ENCODE measurements at places on chromosomes 7 and 10. TPM values are rescaled to one million over a fixed set of nuclear protein-coding genes. Genes with fewer than 3 reads are reported as not detected.

DNA sequence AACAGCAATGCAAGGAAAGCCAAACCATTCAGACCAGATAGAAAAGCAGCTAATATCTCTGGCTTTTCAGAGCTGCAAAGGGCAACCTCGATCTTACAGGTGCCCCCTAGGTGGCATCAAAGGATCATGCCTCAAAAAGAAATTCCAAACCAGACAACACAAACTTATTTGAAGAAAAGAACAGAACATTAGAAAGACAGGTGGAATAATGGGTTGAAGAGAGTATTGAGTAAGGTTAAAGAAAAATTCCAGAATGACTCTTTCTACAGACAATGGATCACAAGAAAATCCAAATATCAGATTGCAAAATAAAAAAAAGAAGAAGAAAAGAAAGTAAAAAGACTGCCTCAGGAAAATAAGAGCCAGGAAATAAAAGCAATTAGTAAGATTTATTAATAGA, 213.7 kb downstream of the ELMO1 start:
- peak; percentile 21 for DNase-seq

- no peak for DNase-seq
These were observed 537.2 kb downstream of the XPNPEP1 start for GRCh38 chr10:109386101-109386500.

GRCh38 chr7:37541810-37542443, 93.3 kb upstream of the ELMO1 start:
- DNase-seq: no peak

DNA sequence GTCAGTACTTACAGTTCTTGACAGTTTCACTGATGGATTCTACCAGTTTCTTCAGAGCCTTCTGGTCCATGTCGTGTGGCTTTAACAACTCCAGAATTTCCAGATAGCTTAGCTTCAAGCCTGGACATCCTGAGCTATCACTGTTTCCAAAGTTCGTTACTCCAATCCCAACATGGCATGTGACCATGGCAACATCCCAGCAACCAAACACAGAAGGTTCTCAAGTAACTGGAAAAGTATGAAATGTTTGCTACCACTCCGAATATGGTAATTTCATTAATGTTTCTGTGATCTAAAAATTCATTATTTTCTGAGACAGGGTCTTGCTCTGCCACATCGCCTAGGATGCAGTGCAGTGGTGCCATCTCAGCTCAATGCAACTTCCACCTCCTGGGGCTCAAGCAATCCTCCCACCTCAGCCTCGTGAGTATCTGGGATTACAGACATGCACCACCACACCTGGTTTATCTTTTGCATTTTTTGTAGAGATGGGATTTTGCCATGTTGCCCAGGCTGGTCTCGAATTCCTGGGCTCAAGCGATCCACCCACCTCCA, 29.3 kb downstream of the RBM48 start:
- DNase-seq: peak; percentile 10

- peak; percentile 31 for DNase-seq
These were observed 10.7 kb upstream of the PPP3CB start for GRCh38 chr10:73506491-73506890.

DNA sequence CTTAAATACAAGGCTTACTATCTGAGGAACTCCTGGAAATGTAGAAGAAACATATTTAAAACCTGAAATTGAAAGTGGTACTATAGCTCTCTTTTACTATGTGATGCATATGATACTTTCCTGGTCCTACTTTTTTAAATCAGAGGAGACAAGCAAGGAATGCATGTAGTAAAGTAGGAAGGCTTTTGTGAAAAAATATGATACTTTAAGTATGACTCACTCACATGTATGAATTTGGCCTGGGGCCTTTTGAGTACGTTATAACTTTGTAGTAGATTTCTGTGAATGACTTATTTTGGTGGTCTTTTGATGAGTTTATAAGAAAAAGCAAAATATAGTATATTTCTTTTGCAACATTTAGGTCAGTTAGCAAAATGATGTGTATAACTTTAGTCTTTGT, 53.8 kb downstream of the TAX1BP1 start:
- peak; percentile 52 for DNase-seq

- DNase-seq: no peak
These were observed 121.7 kb downstream of the DOCK4 start for GRCh38 chr7:112084520-112084971.

GRCh38 chr10:130962240-130963051, 349.1 kb downstream of the TCERG1L start:
- no peak for DNase-seq

GRCh38 chr7:18457832-18458231, 37.7 kb upstream of the HDAC9 start:
- DNase-seq: peak; percentile 59

Gene ENKUR
- total RNA-seq: not detected

Gene GHRHR
- total RNA-seq: not detected

Gene KNDC1
- not detected for total RNA-seq

Measured in M059J (cell line).